Adrenal gland (tissue), 19 donors: ENCODE measurements at places on chromosomes 3 and 15. TPM values are rescaled to one million over a fixed set of nuclear protein-coding genes. Genes with fewer than 3 reads are reported as not detected.

DNA sequence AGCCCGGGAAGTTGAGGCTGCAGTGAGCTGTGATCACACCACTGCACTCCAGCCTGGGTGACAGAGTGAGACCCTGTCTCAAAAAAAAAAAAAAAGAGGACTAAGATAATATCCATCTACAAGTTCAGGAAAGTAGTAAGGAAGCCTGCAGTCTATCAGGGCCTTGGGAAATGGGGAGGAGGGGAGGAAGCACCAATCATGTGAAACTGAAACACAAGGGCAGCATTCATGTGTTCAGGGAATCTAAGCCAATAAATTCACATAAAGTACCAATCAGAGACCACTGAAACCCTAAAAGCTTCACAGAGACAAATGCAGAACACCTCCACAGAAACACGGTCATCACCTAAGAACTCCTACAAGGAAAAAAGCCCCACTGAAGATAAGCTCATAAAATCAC, 22.9 kb upstream of the HHATL start:
- no peak for DNase-seq

GRCh38 chr3:52787672-52788625, 6.6 kb upstream of the ITIH3 start:
- DNase-seq, result peak; percentile 52

DNA sequence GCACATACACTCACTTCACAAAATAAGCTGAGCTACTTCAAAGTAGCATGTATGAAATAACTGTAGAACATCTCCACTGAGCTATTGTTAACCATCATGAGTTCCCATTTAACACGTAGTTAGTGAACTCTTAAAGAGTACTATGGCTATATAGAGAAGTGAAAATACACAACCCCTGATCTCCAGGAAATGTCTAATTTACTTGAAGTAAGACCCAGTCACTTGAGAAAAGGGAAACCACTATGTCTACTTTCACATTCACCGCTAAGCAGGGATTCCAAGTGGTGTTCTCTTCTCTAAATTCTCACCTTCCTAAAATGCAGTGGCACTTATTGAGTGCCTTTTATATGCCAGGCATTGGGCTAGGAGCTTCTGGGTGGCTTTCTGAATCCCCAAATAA, 35.0 kb upstream of the COLQ start:
- DNase-seq, result no peak

GRCh38 chr3:189270248-189270832, 98.6 kb downstream of the TPRG1 start:
- peak; percentile 81 for DNase-seq

- DNase-seq, result no peak
These were observed 22.1 kb downstream of the ALDH1L1 start for GRCh38 chr3:126158016-126158911.

- no peak for DNase-seq
These were observed 98.1 kb upstream of the STRIT1 start for GRCh38 chr3:155391551-155391958.

- DNase-seq, result no peak
These were observed 189.8 kb downstream of the PLCL2 start for GRCh38 chr3:17074559-17074958.

DNA sequence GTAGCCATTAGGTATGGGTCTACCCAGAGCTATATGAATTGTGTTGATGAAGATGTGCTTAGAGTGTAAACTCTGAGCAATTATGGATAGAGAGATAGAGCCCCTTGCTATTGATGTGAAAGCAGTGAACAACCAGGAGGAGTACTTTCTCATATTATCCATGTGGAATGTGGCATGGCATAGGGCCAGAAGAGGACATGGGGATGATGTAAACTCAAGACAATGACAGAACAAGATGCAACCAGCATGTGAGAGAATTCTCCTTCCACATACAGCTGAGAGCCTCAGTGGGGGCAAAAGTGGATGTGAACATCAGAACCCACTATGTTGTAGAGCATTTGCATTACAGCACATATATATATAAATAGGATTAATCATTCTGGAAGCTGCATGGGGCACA, 36.4 kb upstream of the BNC1 start:
- no peak for DNase-seq

DNA sequence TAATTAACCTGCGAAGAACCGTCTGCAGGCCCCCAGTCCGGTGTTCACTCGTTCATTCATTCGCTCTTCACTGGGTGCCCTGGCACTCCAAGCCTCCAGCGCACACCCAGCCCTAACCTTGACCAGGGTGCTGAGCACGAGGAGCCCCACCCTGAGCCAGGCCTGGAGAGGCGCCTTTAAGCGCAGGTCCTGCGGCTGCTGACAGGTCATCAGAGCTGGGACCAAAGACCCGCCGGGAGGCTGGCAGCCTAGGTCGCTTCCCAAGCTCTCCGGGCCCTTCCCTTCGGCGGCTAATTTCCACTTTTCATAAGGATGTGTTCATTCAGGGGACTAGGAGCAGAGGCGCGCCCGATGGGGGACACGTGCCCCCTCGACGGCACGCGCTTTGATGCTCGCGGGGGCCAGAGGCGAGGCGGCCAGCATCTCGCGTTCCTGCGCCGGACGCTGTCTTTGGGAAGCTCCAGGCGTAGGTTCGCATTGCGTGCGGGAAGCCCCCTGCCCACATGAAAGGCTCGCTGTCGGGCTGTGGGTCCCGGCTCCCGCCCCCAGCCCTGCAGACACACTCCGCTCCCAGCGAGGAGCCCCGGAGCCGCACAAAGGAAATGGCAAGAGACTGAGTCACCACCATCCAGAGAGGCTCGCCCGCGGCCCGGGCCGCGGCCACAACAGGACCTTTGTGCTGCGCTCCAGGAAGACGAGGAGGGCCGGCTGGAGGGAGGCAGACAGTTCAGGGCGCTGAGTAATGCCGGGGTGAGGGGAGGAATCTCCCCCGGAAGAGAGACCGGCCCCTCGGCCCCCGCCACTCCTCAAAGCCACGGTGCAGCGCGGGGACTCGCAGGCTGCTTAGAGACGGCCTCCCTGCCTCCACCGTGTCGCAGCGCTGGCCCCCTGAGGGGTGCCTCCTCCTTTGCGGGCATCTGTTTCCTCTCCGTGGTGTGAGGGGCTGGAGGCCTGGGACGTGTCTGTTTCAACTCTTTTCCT, 266.4 kb upstream of the HES1 start:
- peak; percentile 66 for DNase-seq

Gene GATA2
- total RNA-seq, result 5.4 TPM

DNA sequence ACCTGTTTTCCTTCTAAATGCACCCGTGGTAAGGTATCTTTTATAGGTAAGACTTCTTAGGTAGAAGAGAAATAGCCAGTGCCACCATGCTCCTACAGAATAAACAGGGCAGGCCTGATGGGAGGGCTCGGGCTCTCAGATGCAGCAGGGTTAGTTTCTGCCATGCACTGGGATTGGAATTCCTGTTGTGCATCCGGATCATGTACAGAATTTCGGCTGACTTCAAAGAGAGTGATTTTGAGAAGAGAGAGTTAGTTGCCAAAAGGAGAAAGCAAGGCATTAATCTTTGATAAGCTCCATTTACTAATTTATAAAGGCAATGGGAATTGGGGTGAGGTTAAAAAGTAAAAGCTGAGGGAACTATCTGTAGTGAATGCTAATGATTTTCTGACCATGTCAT, 211.2 kb downstream of the WDR72 start:
- DNase-seq, result no peak

Gene TMEM207
- not detected for total RNA-seq

DNA sequence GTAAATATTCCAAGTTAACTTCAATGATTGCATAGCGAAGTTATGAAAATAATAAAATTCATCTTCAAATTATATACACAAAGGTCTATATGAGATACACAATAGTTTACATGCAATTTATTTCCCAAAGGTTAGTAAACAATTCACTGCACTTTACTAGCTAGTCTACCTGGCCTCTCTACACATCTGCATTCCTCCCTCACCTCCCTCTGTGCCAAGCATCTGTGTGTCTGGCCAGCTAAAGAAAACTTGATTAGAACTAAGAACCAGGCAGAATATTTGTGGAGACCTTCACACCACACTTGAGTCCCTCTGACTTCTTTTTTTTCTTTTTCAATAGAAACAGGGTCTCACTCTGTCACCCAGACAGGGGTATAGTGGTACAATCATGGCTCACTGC, 61.4 kb downstream of the LRRFIP2 start:
- DNase-seq, result no peak

DNA sequence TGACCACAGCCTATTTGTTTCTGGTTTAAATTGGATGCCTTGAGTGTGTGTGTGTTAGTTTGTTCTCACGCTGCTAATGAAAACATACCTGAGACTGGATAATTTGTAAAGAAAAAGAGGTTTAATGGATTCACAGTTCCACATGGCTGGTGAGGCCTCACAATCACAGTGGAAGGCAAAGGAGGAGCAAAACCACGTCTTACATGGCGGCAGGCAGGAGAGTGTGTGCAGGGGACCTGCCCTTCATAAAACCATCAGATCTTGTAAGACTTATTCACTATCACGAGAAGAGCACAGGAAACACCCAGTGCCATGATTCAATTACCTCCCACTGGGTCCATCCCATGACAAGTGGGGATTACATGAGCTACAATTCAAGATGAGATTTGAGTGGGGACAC, 260.5 kb downstream of the WDR72 start:
- DNase-seq, result no peak

GRCh38 chr15:88177451-88177850, 79.1 kb downstream of the NTRK3 start:
- DNase-seq, result no peak

- DNase-seq, result no peak
These were observed 122.9 kb downstream of the NSUN3 start for GRCh38 chr3:94185753-94186152.

- DNase-seq, result no peak
These were observed 39.3 kb downstream of the CHCHD6 start for GRCh38 chr3:126743350-126743749.

Gene THRB
- 9.4 TPM for total RNA-seq

GRCh38 chr15:53535886-53536285, 223.6 kb downstream of the WDR72 start:
- DNase-seq, result no peak

- DNase-seq, result no peak
These were observed 485.4 kb downstream of the GRM7 start for GRCh38 chr3:7346364-7346763.

DNA sequence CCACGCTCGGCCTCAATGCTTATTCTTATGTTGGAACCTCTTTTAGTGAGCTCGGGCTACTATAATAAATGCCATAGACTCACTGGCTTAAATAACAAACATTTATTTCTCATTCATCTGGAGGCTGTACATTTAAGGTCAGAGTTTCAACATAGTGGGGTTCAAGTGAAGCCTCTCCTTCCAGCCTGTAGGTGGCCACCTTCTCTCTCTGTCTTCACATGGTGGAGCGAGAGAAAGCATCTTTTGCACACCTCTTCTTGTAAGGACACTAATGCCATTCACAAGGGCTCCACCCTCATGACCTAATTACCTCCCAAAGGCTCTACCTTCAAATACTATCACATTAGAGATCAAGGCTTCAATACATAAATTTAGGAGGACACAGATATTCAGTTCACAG, 520.3 kb upstream of the EPHA6 start:
- no peak for DNase-seq

Gene CFAP91
- 9.0 TPM for total RNA-seq

- DNase-seq, result peak; percentile 91
These were observed 18.8 kb downstream of the NBEAL2 start for GRCh38 chr3:46998121-46998851.

Gene XCR1
- total RNA-seq, result 0.18 TPM

GRCh38 chr3:184712248-184713039, 580 bp upstream of the MAGEF1 start:
- no peak for DNase-seq

- no peak for DNase-seq
These were observed 140.5 kb upstream of the MLF1 start for GRCh38 chr3:158430448-158430847.

GRCh38 chr15:70429056-70429722, 331.5 kb upstream of the TLE3 start:
- DNase-seq, result no peak
